ENCODE measurements at places on chromosomes 12 and 14. TPM values are rescaled to one million over a fixed set of nuclear protein-coding genes. Genes with fewer than 3 reads are reported as not detected.

Gene WDR20
- total RNA-seq, result 20.1 TPM

Gene KCNK13
- 0.17 TPM for total RNA-seq

Gene P3H3
- 27.8 TPM for total RNA-seq

Gene CCDC177
- total RNA-seq, result 0.02 TPM

Gene CLBA1
- 16.2 TPM for total RNA-seq

Gene ADCY6
- total RNA-seq, result 15.8 TPM

Gene FZD10
- not detected for total RNA-seq

Gene LRFN5
- not detected for total RNA-seq

Gene PTPN6
- total RNA-seq, result 12.9 TPM

Gene MUCL1
- total RNA-seq, result not detected

Gene DPF3
- 0.06 TPM for total RNA-seq

Gene CTSG
- not detected for total RNA-seq

Gene CNPY2
- 162 TPM for total RNA-seq

Gene GPRC5D
- 0.22 TPM for total RNA-seq

Gene PLEKHG7
- total RNA-seq, result not detected

Gene CMKLR1
- 0.05 TPM for total RNA-seq

Gene WNT5B
- 2.8 TPM for total RNA-seq

Gene TAOK3
- 9.5 TPM for total RNA-seq

Gene CLEC4C
- total RNA-seq, result not detected

Gene FAIM2
- total RNA-seq, result not detected

Gene PARPBP
- 16.8 TPM for total RNA-seq

Gene CEBPE
- total RNA-seq, result not detected

Gene PRIM1
- 23.8 TPM for total RNA-seq

Gene HOXC9
- 15.9 TPM for total RNA-seq

Gene ATG14
- 5.8 TPM for total RNA-seq

Gene RFC5
- 39.5 TPM for total RNA-seq

Gene MYRFL
- 0.31 TPM for total RNA-seq

Gene PLEKHD1
- not detected for total RNA-seq

Gene GLIPR1L1
- not detected for total RNA-seq

Gene MOAP1
- total RNA-seq, result 13.7 TPM

Gene KRT77
- not detected for total RNA-seq

Gene HDAC7
- 66.8 TPM for total RNA-seq

Gene FSCB
- total RNA-seq, result not detected

Gene CLEC4D
- not detected for total RNA-seq

Gene POTEM
- total RNA-seq, result not detected

Gene DCD
- not detected for total RNA-seq

Gene RASSF8
- total RNA-seq, result 9.0 TPM

Gene PRKCH
- 4.4 TPM for total RNA-seq

Gene NANOG
- not detected for total RNA-seq

Gene BDKRB1
- total RNA-seq, result 0.38 TPM

Gene C1QL4
- total RNA-seq, result 5.7 TPM

Gene AICDA
- total RNA-seq, result 0.13 TPM

Gene FAM90A1
- total RNA-seq, result not detected

Gene MYH6
- 0.03 TPM for total RNA-seq

Gene IFNG-AS1
- not detected for total RNA-seq

Gene CIDEB
- total RNA-seq, result 0.32 TPM

Gene DIO2
- 2.2 TPM for total RNA-seq

Gene POTEG
- total RNA-seq, result 0.06 TPM

Gene CIROP
- not detected for total RNA-seq

Gene NRXN3
- total RNA-seq, result 0.74 TPM

Gene FGF6
- not detected for total RNA-seq

Data from A549 treated with GW870086 at 1 μM for 4 hours (cell line).